ENCODE measurements at places on chromosomes 4 and X. TPM values are rescaled to one million over a fixed set of nuclear protein-coding genes. Genes with fewer than 3 reads are reported as not detected.
A peak's percentile ranks its signal among the peaks of the same experiment; 100 is the strongest.

The CSTF2 gene
- 11.1 TPM for total RNA-seq

The PCYT1B gene
- total RNA-seq: 1.3 TPM

The SRP72 gene
- 88.1 TPM for total RNA-seq

The ERCC6L gene
- 0.15 TPM for total RNA-seq

The PAK3 gene
- total RNA-seq: 14.7 TPM

DNA sequence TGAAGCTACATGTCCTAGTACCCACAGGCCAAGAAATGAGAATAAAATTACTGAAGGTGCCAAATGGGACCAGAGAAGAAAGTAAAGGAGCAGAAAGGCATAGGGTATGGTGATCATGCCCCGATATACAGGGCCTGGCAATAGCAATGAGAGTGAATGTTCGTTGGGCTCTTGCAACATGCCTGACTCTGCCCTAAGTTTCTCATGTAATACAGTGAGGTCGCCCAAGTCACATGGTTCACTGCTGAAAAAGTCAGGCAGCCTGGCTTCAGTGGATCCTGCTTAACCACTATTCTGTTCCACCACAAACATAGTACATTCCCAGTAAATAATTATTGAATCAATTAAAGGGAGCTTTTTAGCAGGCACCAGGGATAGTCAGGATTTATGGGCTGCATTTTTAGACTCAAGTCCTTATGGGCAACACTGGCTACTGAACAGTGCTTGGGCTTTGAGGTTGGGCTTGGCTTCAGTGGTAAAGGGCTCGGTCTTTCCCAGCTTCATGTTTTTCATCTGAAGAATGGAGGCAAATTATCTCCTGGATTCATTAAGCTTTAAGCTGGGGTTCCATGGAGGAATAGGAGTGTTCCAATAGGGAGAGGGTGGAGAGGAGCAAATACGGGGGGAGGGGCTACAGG lies 67.1 kb upstream of the ZNF518B start:
- DNase-seq: no peak

- DNase-seq: no peak
Observed at GRCh38 chr4:1491328-1492141, 85.3 kb upstream of the NKX1-1 start.

GRCh38 chrX:39577985-39578869 lies 519.5 kb downstream of the BCOR start:
- peak; percentile 59 for DNase-seq

GRCh38 chrX:38985375-38985774 lies 184.1 kb downstream of the MID1IP1 start:
- DNase-seq: no peak
